ENCODE measurements at places on chromosomes 2 and 18.

DNA sequence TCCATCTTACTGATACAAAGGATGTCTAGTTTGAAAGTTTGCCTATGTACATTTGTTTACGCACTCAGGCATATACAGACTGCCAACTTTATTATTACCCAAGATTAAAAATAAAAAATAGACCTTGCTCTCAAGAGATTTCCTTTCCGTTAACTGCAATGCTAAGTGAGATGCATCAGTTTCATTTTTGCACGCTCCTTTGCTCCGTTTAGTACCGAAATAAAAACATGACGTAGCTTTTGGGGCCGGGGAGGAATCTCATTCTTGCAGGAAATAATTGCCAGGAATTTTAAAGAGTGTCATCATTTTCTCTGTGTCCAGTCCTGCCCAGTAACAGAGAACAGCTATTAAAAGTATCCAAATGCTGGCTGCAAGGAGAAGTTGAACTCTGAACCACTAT is 169.5 kb downstream of the SLC8A1 start:
- DNase-seq, result no peak

- no peak for DNase-seq
Observed at GRCh38 chr18:50473881-50474280, 86.0 kb upstream of the MAPK4 start.

DNA sequence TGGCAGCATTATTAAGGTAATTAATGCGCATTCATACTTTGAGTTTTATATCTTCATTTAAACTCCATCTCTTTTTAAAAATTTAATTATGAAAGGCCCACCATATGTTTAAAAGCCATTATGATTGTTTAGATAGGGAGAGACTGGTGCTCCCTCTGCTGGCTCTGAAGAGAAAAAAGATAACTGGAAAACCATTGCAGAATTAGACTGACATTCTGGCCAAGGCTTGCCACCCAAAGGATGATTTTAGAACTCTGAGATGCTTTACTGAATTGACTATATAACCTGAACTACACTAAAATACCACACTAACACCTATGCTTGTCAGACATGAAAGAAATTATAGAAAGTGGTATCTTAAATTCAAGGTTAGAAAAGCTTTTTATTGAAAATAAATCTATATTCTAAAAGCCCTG is 127.6 kb upstream of the SPOPL start:
- no peak for DNase-seq

DNA sequence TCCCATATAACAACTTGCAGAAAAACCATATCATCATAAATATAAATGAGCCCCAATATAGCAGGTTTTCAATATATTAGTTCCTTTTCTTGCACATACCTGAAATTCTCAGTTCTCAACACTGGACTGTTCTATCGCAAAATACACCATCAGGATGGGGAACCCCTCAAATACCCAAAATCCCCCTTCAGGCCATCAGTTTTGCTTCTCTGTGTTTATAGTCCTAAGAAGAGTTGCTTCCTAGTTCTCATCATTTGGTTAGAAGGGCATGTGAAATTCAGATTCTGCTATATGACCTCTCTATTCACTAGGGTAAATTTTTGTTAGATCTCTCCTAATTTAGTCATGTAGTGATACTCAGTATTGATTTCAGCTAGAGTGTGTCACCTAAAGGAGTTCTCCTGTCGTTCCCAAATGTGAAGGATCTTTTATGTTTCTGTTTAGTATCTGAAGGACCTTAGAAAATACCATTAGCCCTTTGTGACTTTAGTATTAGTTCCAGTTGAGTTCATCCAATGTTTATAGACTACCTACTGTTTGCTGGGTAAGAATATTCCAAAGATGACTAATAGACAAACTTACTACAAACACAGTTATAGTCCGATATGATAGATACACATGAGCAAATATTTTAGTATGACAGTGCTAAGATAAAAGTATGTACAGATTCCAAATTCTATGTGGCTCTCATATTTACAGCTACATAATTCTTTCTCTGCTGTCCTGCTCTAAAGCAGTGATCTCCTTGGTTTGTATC is 115.8 kb downstream of the TTC27 start:
- DNase-seq, result no peak

DNA sequence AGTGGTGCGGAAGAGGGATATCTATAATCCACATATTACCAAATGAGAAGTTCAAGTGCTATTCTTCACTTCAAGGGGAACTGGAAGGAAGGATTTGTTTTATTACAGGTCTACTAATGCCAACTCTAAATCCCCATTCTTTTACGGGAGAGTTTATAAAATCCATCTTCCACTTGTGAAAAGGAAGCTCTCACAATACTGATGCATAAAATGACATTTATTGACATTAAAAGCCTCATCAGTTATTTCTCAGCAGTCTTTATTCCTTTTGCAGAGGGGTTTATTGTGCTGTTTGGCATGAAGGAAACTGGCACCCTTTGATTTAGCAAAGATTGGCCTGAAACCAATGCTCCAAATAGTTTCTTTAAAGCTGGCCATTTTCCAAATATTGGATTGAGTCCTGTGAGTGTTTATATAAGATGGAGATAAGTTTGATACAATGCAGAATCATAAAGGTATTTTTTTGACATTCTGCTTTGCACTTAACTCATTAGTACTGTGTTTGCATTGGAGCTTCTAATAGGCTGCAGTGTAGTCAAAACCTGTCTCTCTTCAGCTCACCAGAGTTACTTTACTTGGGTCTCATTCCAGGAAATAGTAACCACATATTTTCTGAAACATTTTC is 26.6 kb downstream of the LRP1B start:
- no peak for DNase-seq

DNA sequence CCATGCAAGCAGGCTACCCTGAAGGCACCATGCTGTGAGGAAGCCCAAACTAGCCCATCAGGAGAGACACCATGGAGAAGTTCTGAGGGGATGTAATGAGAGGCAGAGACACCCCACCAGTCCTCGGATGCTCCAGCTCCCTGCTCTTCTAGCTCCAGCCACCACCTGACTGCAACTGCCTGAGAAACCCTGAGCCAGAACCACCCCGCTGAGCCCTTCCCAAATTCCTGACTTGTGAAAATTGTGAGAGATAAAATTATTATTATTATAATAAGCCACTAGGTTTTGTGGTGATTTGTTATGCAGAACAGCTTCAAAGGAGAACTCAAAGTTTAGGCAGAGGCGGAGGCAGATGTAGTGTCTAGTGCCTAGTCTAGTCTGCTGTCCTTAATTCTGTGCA is 67.1 kb upstream of the HK2 start:
- DNase-seq, result no peak

DNA sequence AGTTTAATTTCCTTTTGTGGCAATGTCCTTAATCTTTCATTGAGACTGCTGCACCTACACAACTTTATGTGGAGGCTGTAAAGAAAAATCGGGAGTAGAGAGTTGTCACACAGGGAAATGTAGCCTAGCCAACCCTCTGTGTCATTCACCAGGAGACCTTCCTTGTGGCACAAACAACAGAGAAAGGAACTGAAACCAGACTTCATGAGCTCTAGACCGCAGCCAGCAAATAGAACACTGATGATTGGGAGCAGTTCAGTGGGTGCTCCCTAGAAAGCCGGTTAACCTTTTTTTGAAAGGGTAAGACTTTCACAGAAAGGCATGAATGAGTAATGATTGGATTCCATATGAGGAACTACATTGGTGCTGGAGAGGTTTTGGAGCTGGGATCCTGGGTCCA is 1752.4 kb upstream of the CELF4 start:
- no peak for DNase-seq
